Stimulated activated CD8-positive, alpha-beta memory T cell treated with anti-CD3 and anti-CD28 coated beads, Interleukin-12 subunit alpha, Interleukin-12 subunit beta, amount 100 ng/mL, for 4 hours (primary cell): ENCODE measurements at places on chromosomes 1 and 21.

DNA sequence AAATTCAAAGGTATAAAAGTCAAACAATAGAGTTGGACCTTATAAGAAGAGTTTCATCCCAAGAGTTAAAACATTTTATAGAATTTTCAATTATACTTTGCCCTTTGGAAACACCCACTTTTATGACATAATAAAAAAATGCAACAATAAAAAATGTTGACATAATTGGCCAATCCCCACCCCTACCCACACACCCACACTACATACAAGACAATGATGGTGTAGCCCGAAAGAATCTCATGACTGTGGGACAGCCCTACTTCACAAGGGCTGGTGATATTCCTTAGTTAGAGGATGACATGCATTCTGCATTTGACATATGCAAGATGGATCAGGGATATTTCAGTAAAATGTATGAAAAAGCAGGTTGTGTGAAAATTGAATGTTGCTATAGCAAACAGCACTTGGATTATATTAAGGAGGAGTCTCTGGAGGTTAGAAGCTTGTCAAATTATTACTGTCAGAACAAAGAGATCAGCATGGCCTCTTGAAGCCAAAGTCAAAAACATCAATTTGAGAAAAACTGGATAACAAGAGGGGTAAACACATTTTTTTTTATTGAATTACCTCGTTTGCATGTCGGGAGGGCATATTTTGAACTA is 133.0 kb upstream of the SAMSN1 start:
- no peak for DNase-seq

DNA sequence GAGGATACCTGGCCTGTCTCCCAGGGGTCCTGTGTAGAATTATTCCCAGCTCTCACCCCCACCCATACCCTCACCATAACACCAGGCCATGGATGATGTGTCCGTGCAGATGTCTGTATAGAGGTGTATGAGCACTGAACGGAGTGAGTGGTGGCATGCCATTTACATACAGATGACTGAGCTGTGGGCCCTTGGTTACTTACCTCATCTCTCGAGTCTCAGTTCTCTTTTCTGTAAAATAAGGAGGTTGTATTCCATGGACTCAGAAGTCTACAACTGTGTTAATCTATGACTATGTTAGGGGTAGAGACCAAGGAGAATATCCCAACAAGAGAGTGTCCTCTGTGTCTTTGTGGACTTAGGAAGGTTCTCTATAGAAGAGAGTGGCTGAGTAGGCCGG is 65.6 kb upstream of the CD1D start:
- DNase-seq = no peak

GRCh38 chr1:58011978-58012377 is 534.5 kb downstream of the OMA1 start:
- DNase-seq = no peak

DNA sequence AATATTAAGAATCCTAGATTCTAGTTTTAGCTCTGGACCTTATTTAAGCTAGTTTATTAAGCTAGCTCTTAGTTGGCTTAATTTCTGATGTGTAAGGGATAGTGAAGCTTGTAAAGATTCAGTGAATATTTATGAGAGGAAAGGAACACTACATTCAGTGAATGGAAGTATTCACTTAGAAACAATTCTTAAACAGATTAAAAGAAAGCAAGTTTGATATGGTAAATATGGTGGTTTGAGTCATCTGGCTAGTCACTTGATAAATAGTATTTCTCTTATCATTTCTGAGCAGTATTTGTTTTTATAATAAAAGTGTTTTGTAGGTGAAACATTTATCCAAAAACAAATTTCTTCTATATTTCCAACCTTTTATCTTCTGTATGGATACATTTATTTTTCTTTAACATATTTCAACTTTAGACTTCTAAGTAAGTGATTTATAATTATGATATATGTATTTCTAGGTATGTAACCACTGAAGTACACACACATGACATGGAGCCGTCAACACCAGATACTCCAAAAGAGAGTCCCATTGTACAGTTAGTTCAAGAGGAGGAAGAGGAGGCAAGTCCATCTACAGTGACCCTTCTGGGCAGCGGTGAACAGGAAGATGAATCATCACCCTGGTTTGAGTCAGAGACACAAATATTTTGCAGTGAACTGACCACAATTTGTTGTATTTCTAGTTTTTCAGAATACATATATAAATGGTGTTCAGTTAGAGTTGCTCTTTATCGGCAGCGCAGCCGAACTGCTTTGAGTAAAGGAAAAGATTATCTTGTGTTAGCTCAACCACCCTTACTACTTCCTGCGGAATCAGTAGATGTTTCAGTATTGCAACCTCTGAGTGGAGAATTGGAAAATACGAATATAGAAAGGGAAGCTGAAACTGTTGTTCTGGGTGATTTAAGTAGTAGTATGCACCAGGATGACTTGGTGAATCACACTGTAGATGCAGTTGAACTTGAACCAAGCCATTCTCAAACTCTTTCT is 55.6 kb downstream of the SUCO start:
- DNase-seq = no peak

DNA sequence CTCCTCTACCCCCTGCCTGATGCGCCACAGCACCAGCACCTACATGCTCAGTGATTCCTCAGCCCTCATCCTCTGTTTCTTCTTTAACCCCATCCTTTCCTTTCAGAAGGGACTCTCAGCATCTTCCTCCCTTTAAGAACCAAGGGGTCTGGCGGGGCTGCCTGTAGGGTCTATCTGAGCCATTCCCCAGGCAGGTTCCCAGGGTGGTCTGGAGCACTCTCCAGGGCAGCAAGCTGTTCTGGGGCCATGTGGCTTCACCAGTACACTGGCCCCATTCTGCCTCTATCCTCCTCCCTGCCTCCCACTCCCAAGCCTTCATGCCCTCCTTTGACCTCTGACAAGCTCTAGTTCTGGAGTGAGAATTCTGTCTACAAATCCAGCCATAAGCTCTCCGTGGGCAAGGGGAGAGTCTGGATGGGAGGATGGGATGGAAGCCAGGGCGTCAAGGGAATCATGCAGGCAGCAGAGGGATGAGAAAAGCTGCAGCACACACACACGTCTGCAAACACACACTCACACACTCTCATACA is 10.4 kb downstream of the BATF3 start:
- DNase-seq = no peak

DNA sequence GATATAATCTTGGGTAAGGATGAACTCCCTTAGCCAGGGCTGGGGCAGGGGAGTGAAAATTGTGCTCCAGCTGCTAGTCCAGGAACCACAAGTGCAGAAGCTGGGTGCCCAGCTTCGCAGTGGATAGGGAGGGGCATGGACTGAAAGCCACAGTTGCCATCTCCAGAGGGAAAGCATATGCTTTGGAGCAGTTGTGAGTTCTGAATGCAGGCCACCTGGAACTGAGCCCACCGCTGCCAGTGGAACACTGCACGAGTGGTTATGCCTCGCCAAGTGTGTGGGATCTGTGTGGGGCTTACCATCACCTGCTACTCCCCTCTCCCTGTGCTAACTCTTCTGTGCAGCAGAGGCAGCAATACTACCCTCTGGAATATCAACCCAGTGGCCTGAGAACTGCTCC is 158.4 kb upstream of the DPT start:
- DNase-seq = no peak

DNA sequence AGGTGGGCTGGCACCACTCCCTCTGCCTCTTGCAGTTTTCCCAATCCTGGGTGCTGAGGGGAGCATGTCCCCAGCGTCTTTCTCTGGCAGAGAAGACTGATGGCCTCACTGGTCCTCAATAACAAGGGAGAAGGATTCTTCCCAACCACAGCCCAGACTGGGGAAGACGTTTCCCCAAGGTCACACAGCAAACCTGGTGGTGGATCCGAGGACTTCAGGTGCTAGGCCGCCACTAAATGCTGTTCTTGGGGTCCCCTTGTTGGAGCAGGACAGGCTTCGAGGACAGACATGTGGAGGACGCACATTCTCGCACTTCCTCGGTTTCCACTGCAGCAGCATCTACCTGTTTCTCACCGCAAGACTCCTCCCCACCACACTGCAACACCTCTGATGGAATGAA is 30.9 kb upstream of the PAX7 start:
- no peak for DNase-seq

- DNase-seq = no peak
These were observed 147.2 kb downstream of the RASAL2 start for GRCh38 chr1:178241057-178241456.

DNA sequence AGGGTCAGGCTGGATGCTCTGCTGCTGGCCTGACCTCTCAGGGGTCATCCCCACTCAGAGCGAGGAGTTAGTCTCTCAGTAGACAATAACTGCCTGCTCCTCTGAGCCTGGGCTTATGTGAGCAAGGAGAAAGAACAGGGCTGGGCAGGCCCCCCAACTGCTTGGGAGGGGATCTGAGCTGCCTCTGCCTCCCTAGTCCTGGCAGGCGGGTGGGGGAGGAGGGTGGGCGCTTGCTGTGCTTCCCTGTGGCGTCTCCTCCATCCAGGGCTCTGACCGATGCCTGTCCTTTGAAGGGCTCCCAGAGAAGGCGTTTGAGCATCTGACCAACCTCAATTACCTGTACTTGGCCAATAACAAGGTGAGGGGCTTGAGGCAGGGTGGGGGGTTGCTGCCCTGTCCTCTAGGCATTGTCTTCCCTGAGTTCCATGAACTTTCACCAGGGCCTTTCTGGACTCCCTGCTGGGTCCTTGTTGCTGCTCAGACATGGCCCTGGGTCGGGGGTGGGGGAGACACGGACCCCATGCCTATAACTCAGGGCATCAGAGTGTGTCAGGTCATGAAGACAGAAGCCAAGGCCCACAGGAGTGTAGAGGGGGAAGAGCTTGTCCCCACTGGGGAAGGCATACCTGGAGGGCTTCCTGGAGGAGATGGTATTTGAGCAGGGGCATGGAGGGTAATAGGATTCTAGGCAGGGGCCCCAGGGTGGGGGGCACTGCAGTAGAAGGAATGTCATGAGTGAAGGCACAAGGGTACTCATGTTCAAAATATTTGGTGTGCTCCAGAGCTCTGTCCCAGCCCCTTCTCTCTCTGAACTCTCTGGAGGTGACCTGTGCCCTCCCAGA is 12.5 kb downstream of the PODN start:
- DNase-seq = no peak

DNA sequence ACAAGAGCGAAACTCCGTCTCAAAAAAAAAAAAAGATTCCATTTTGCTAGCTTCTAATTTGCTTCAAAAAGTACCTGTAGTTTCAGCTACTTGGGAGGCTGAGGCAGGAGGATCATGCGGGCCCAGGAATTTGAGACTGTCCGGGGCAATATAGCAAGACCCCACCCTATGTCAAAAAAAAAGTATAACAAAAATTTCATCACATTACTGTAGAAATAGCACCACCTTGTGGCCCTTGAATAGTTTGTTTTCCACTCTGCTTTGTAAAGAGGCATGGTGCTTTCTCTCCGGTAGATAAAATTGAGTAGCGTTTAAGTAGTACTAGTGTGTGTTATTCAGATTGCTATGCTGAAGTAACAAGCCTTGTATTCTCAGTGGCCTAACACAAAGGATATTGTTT is 18.2 kb upstream of the MSTO1 start:
- no peak for DNase-seq

DNA sequence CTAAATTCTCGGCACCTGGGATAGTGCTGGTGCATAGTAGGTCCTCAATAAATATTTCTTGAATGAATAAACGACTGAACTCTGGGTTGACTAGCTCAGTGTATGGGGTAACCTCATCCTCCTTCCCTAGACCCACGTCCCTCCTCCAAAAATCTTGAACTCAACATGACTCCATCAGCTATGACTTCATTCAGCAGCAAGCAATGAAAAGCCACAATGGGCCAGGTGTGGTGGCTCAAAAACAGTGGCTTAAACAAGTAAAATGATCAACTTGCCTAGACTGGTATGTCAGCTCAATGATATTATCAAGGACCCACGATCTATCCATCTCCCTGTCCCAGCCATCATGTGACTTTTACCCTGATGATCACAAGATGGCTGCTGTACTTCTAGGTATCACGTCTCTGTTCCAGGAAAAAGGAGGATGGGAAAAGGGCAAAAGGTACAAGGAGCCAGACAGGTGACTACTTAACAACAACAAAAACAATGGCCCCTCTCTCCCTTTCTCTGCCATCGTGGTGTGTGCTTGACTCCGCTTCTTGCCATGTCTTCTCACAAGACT is 13.0 kb upstream of the PAQR7 start:
- DNase-seq = no peak

DNA sequence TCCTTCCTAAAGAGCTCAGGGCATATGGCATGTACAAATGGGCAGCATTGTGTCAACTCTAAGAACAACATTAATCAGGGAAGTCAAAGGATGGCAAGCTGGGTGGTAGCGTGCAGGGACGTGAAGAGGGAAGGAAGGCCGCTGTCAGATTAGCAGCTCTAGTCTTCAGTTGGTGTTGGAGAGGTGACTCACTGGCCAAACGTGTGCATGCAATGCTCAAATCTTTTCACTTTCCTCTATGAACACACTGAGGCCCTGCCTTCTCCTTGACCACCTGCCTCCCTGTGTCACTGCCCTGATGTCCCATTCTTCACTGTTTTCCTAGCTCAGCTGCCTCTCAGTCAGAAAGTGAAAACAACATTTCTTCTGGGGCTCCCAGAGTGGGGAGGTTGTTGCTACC is 5.9 kb upstream of the PIGR start:
- DNase-seq = no peak

- no peak for DNase-seq
These were observed 88.8 kb downstream of the RGL1 start for GRCh38 chr1:183893561-183894289.
